NCI-H2107 (cell line): ENCODE measurements at places on chromosomes 13 and 19.

GRCh38 chr19:51760697-51761356 is at the start of gene FPR2:
Gene FPR2, plus strand, starts transcription at chr19:51761180. Its CDS starts 7,479 bp downstream, at chr19:51768659.
- DNase-seq = no peak

GRCh38 chr19:42201489-42202289 is 15.8 kb downstream of the DEDD2 start:
- DNase-seq = no peak

DNA sequence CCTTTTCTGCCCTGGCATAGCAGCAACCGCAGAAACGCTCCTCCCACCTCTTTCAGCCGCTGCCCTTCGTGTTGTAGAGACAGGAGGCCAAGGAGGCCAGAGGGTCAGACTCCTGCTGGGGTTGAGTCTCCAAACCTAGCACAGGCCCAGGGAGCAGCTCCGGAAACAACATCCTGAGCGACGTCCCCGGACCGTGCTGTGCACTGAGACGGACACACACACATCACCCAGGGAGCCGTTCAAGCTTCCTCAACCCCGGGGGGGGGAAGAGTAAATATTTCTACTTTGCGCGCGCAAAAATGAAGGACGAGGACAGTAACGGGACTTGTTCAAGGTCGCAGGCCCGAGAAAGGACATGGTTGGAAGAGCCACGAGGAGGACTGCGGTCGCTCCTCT is 657 bp downstream of the ZNF550 start:
- no peak for DNase-seq

DNA sequence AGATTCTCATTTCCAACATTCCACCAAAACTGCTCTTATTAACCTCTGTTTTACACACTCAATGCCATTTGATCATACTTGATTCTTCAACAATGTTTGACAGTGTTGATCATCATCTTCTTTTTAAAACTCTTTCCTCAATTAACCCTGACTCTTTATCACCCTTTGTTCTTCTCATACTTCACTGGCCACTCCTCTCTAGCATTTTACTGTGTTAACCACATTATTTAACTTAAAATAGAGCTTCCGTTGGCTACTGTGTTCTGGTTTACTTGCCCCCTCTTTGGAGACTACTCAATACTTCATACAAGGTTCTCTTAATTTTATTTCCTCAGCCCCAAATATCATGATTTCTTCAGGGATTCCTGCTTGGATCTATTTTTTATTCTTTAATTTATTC is 121.1 kb upstream of the SPRY2 start:
- no peak for DNase-seq

- DNase-seq = no peak
These were observed 191.0 kb downstream of the KATNAL1 start for GRCh38 chr13:30116379-30116778.

- DNase-seq = no peak
These were observed 1.7 kb upstream of the DNAJB1 start for GRCh38 chr19:14519860-14520407.

- no peak for DNase-seq
These were observed 11.1 kb upstream of the OLFM4 start for GRCh38 chr13:53017433-53017970.

DNA sequence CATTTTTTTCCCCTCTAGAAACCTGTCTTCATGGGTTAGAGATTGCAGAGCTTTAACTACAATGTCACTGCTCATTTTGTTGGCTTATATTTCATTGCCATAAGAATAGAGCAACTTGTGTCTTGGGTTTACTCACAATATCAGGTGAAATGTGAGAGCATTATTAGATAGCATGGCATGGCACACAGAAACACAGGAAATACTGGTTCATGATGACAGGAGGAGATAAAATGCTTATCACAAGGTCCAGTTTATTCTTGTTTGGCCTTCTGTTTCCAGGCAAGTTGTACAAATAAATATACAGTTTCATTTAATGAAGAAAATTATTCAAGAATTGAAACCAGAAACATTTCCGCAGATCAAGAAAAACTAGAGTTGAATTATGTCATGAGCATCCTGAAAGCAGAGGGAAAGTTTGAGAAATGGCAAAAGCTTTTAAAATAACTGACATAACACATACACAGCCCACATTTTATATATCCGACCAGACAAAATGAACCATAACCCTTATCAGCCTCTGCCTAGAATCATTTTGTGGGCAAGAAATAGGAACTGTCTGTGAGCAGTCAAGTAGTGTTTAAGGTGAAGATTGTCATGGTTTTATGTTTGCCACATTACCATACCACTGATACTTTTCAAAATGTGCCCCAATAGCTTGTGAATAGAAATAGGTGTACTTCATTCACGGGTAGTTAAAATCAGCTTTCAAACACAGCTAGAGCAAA is 297.9 kb upstream of the ARGLU1 start:
- DNase-seq = no peak
